GM13976 (cell line): ENCODE measurements at places on chromosomes 2 and 18.
A peak's percentile ranks its signal among the peaks of the same experiment; 100 is the strongest.

DNA sequence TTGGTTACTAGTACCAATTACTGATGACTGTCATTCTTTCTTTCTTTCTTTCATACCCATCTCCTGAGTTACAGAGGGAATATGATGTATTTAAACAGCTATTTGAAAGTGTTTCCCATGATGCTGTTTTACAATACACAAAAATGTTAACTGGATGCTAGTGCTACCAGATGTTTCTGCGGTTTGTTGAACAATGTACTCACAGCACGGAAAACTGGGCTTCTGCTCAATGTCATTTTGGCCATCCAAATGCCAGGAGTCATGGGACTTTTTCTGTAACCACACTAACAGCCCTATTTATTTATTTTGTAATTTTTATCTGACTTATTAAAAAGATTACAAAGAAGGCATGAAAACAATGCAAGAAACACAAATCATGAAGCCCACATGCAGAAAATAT is 313.8 kb downstream of the RIT2 start:
- DNase-seq: no peak

- DNase-seq: no peak
Measured at GRCh38 chr2:227881866-227882517, 10.6 kb downstream of the DAW1 start.

DNA sequence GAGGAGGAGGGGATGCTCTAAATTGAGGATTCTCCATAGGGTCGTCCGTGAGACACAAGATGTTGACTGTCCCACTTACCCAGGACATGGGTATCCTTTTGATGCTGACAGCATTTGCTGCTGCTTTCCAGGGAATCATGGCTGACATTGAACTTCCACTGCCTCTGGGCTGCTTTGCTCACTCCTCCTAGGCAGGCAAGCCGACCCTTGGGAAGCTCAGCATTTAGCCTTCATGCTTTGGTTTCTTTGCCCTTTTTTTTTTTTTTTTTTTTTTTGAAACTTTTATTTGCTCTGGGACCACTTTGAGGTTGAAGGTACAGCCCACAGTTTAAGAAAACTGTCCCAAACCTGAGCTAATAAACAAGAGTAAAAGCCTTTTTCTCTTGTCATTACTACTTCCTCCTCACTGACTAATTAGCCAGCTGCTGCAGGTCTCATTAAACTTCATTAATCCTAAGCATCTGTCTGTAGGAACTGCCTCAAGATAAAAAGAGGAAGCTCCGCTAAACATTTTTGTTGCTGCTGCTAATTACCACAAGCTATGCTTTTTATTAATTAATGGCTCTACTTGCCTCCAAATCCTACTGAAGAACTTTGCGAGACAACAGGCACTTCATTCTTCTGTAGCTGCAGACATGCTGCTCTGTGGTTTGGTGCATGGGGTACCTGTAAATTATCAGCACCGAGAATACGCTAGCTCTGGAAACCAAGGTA is 125.4 kb downstream of the SPTBN1 start:
- DNase-seq: no peak

- DNase-seq: no peak
Measured at GRCh38 chr2:195672674-195673073, 15.6 kb downstream of the SLC39A10 start.

DNA sequence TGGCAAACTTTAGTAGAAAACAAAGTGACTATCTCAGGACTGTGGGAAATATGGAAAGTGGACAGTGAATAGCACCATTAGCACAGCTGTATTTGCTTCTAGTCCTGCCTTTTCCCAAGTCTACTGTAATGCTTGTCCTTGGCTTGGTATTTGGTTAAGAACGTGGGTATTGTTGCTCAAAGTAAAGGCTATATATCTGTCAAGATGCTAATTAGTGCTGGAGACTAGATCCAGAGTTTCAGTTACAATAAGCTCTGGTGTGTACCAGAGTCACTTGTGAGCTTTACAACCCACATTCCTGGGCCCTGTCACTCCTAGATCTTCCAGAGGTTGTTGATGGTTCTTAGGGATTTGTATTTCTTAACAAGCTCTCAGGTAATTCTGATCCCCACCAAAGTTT is 313.6 kb downstream of the SLC8A1 start:
- DNase-seq: no peak

DNA sequence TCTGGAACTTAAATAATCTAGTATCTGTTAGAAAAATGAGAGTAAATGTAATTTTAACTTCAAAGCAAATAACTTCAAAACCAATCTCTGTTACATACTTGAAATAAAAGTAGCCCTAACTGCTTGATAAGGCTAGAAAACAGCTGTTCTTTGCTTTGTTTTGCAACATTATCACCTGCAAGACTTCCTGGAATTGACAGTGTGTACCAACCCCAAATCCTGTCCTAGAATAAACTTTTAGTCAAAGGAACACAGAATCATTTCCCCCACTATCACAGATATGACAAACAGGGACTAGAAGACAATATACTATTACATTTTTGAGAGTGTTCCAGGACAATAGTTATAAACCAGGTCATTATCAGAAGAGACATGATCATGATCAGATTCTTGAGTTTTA is 105.3 kb upstream of the PGAP1 start:
- no peak for DNase-seq

- no peak for DNase-seq
Measured at GRCh38 chr2:207748993-207749392, 20.7 kb downstream of the FZD5 start.

GRCh38 chr2:81545626-81546025 is 1241.1 kb upstream of the LRRTM1 start:
- no peak for DNase-seq

- no peak for DNase-seq
Measured at GRCh38 chr2:96931466-96931865, 54.9 kb downstream of the FAM178B start.

DNA sequence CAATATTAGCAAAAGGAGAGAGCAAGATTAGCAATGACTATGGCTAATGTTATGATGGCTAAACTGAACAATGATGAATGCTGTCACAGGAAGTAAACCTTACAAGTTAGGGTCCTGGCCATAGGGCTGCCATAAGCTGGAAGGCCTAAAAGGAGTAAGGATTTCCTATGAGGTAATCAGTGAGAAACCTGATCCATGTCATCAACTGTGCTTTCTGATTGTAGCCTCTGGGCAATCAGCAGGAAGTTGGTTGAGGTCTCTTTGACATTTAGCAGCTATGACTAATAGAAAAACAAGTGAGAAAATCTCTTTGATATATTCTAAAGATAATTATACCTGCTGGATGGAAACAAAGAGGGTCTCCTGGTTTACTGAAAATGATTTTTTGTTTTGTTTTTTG is 193.0 kb downstream of the RAB3GAP1 start:
- DNase-seq: no peak

GRCh38 chr2:101688261-101688660 is 9.2 kb upstream of the MAP4K4 start:
- no peak for DNase-seq

- DNase-seq: no peak
Measured at GRCh38 chr18:10401930-10402329, 52.5 kb upstream of the APCDD1 start.

DNA sequence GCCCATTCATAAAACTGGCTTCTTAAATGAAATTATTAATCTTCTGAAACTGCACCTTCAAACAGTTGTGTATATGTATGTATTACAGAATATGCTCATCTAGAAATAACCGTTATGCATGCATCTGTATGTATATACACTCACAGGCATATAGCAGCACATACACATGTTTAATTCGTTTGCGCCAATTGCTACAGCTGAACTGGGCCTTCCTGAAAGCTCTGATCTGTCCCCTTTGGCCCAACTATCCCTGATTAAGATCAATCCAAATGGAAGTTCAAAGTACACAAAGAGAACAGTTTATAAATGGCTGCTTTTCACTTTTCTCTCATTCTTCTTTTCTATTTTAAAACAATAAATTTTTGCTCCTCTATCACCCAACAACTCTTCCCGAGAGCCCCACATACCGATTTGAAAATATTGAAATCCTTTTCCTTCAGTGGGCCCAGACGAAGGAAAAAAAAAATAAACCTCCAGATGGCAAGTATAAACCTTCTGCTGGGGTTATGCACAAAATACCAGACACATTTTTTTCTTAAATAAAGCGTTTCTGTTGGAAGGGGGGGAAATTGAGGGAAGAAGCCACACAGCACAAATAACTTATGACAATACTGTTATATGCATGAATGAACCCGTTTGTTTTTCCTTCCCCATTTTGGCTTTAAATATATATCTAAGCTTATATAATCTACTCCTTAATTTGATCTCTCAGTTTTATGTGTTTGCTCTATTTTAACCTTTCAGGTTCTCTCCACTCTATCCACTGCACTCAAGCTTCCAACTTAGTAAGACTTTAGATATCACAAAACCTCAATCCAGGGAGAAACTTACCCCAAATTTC is 267.3 kb downstream of the TCF4 start:
- DNase-seq: no peak

GRCh38 chr2:37364351-37364750 is 19.9 kb downstream of the QPCT start:
- DNase-seq: no peak

GRCh38 chr2:195651046-195651445 is 6.0 kb upstream of the SLC39A10 start:
- no peak for DNase-seq

- DNase-seq: no peak
Measured at GRCh38 chr2:51220606-51221005, 188.7 kb upstream of the NRXN1 start.

- no peak for DNase-seq
Measured at GRCh38 chr2:30034052-30034775, 112.6 kb upstream of the YPEL5 start.

GRCh38 chr2:237259201-237259600 is 154.8 kb downstream of the COL6A3 start:
- DNase-seq: no peak

DNA sequence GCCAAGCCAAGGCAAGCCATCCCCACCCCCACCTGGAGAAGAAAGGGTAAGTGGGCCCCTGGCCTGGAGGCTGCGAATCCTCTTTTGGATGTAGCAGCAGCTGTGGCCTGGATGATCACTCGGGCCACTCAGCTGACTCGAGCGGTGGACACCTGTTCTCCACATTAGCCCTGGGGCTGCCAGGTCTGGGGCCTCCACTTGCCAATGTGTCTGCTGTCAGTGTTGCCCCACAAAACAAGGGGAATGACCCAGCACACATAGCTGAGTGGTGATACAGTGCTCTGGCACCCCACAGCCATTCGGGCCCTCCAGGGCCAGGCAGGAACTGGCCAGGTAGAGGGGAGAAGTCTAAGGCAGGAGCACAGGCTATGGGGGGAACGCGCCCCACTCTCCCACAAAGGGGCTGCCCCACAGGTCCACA is 2.6 kb downstream of the STK25 start:
- DNase-seq: no peak

DNA sequence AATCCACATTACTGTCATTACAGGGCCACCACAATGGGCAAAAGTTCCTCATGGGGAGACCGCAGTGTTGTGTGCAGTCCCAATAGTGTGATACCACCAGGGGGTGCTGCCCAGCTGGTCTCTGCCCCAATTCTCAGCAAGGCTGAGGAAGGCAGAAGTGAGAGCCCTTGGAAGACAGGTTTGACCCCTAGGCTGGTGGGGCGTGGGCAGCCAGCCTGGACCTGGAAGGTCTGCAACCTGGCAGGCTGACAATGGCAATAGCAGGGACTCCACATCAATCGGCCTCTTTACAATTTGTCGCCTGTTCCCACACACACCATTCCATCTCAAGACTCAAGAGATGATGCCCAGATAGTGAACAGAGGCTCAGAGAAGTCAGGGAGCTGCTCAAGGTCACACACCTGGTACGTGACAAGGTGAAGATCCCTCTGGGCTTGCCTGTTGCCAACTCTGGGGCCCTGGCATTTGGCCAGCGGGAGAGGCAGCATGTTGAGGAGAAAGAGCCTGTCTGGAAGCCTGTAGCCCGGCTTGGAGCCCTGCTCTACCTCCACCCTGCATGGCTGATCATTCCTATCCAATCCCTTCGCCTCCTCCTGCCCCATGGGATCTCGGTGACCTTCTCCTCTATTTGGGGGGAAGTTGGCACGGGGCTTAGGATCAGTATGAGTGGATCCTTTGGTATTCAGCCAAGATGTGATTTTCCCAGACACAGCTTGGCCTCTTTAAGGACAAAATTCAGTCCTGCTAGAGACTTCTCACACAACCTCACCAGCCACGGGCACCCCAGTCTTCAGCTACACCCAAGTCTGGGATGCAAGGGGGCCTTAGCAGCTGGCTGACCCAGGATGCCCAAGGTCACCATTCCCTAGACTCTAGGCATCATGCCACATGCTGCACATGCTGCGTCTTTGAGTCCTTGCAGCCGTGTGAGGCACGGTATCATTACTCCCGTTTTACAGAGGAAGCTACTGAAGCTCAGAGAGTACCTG is 2.9 kb upstream of the ATOH8 start:
- DNase-seq: peak; percentile 64

GRCh38 chr18:3836483-3837335 is 386.7 kb downstream of the TGIF1 start:
- no peak for DNase-seq

- DNase-seq: no peak
Measured at GRCh38 chr18:37266290-37266689, 299.3 kb downstream of the CELF4 start.

GRCh38 chr2:112995346-112995920 is 9.8 kb upstream of the IL36A start:
- no peak for DNase-seq

GRCh38 chr2:134258684-134259388 is 5.0 kb downstream of the MGAT5 start:
- no peak for DNase-seq

DNA sequence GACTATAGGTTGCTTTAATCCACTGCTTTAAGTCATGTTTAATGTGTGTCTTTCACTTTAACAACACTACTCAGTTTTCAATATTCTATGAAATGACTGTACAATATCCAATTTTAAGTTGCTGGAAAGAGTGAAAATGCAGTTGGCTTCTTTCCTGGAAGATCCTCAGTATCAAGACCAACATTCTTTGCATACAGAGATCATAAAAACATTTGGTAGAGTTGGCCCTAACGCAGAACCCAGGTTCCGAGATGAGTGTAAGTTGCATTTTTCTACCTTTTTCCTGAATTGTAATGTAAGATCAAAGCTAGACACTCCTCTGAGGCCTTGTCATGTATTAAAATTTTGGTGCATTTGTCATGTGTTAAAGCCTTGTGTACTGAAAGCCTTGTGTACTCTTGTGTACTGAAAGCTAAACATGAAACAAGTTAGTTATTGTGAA is 42.9 kb upstream of the TNFRSF11A start:
- DNase-seq: no peak

- no peak for DNase-seq
Measured at GRCh38 chr2:197633109-197633657, 42.2 kb downstream of the RFTN2 start.

DNA sequence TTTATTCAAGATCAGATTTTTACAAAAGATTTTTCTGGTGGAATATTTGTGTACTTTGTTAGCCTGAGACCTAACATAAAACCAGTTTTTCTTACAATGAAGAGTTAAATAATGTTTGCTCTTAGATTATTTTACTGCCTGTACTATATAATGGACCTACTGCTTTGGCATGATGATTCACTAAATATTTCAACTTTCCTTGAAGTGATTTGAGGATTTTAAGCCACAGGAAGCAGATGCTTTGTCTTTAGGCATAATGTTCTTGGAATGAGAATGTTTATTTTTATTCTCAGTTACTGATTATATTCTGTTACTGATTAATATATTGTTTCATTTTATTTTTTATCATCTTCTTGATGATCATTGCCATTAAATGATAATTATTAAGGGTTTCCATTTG is 175.3 kb upstream of the LRP1B start:
- no peak for DNase-seq
